Left renal pelvis (tissue), 4 donors: ENCODE measurements at places on chromosomes 5 and 9.

GRCh38 chr5:18800293-18801025 lies 1166.2 kb downstream of the TAF11L14 start:
- DNase-seq: no peak

DNA sequence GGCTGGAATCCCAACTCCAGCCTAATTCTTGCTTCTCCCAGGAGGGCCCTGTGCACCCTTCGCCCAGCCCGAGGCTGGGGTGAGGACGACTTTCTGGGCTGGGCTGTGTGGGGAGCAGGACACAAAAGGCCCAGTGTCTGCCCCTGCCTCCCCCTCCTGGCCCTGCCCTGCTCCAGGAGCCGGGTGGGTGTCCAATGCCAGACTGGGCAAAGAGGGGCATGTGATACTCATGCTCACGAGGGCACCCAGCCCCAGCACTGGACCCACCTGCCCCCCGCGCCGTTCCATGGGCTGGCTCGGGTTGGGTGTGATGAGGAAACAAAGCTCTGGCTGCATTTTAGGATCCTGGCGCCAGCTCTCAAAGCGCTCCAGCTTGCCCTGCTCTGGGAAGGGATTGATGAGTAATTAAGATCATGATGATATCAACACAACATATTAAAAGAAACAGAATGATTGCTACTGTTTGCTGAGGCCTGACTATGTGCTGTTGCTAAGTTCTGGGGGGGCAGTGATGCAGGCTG lies 30.7 kb downstream of the LHX2 start:
- DNase-seq: no peak

DNA sequence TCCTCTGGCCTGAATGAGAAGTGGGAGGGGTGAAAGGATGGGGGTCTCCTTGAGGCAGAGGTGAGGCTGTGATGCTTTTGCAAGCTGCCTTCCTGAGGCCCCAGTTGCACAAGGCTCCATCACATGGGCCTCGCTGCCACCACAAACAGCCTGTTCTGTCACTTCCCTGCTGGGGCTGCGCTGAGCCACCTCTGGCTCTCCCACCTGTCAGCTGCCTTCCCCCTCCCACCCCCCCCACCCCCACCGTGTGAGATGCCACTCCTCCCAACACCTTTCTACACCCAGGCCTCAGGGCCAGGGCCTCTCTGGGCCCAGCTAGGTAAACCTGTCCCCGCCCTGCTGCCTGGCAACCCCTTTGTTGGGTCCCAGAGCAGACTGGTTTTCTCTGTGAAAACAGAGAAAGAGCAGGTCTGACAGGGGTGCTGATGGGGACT lies 4.5 kb upstream of the PDLIM4 start:
- DNase-seq: no peak

DNA sequence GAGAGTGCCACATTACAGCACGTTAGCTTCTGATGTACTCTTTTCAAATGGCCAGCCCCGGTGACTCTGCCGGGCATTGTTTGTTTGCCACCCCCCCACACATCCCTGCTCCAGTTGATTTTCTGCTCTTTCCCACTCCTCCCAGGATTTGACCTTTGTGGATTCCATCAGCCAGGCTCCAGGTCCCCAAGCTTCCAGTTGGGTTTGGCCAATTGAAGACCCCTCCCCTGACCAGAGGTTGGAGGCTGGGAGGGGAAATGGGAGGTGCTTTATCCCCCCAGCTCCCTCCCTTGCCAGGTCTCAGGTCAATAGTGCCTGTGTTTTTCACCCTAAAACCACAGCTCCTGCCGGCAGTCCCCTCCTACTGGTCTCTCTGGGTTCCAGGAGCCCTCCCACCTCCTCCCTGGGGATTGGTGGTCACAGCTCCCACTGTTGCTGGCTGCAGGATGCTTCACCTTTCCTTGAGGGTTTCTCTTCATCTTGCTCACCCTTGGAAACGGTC lies 34.9 kb downstream of the IRF1 start:
- no peak for DNase-seq
